ENCODE measurements at places on chromosomes 1 and 21.

GRCh38 chr1:235098547-235098946 lies 30.1 kb downstream of the TOMM20 start:
- no peak for DNase-seq

DNA sequence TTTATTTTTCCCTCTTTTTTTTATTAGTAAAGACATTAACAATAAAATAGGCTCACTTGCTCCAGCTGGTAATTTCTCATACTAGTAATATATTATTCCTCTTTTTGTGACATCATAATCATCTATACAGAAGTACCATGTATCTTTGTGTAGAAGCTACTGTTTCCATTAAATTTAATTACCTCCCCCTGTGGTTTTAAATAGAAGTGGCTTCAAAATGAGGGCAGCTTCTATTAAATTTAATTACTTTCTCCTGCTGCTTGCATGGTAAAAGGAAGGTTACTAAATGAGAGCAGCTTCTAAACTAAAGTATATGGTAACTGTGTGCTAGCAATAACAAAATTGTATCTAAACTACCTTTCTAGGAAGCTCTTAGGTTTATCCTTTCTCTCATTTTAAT lies 94.0 kb downstream of the DPYD start:
- no peak for DNase-seq

- no peak for DNase-seq
Observed at GRCh38 chr21:36873513-36873912, 93.0 kb downstream of the HLCS start.

- no peak for DNase-seq
Observed at GRCh38 chr1:25748531-25749205, 51.3 kb upstream of the SELENON start.

DNA sequence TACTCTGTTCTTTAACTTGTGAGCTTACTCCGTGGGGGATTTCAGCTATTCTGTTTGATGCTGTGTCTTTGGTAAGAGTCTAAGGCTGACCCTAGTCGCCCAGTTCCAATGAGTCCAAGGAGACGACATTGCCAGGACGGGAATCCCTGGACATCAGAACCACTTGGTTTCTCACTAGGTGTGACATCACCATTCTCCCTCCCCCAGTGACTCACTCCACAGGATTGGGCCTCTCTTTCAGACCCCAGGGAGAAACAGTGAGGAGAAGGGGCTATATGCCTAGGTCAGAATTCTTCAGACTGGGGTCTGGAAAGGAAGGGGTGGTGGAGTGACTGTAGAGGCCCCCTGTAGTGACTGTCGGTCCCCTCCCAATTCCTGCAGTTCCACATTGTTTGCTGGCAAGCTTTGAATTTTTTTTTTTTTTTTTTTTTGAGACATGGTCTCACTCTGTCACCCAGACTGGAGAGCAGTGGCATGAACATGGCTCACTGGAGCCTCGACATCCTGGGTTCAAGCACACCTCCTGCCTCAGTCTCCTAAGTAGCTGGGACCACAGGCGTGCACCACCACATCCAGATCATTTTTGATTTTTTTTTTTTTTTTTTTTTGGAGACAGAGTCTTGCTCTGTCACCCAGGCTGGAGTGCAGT lies 21.3 kb downstream of the ALPL start:
- no peak for DNase-seq

DNA sequence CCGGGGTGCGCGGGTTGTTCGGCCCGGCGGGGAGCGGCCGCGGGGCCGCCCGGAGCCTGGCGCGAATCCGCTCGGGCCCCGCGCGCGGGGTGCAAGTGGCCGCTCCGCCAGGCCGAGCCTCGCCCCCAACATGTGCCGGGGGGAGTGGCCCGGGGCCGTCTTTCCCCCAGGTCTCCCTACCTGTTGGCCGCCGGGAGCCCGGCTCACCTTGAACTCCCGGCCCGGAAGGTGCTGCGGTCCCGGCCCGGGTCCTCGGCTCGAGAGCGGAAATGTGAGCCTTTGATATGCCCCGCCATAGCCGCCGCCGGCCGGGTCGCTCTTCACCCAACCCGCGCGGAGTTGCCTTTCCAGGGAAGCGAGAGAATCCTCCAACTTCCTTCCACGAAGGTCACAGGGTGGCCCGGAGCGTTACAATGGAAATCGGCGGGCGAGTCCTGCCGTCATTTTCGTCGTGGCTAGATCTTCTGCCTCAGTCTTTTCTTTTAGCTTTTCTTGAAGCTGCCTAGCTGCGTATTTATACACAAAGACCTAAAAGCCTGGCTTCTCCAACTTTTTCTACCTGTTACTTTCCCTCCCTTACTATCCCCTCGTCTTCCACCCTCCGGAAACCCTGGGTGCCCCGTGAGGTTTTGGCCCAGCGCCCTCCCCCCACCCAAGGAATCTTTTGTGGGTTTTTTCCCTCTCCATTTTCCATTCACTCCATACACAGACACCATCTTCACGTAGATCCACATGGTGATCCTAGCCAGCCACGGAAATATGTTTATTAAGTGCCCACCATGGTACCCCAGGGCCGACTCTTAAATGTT lies 867 bp downstream of the PTGFRN start:
- no peak for DNase-seq

- DNase-seq: no peak
Observed at GRCh38 chr1:241250465-241250864, 106.5 kb downstream of the RGS7 start.

- no peak for DNase-seq
Observed at GRCh38 chr1:180360333-180361075, 130.4 kb downstream of the LHX4 start.

DNA sequence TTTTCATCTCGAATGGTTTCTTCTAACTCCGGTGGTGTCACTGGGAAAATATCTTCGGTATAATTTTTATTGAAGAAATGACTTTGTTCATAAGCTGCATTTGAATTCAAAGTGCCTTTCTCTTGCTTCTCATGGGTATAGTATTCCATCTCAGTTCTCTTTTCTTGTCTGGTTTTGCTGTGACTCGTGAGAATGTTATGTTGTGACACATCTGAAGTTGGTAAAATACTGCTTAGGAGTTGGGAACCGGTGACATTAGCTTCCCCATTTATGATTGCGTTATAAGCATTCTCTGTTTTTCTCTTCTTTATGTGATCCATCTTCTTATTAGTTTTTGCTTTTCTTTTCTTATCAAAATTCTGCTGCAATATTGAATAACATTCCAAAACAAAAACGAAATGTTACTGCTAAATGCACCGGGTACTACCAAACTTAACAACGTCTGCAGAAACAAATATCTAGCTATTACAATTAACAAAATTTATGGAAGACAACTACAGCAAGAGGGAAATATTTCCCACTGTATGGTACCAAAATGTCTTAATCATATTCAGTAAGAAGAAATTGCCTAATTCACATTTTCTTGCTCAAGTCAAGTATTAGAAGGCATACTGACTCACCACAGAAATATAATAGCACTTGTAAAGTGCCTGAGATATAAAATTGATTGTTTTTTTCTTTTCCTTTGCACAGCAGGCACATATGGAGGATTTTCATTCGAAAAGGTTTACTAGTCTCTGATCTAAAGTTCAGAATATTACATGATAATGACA lies 15.5 kb downstream of the LRIF1 start:
- DNase-seq: no peak

GRCh38 chr21:42148097-42148496 lies 70.8 kb upstream of the ABCG1 start:
- no peak for DNase-seq
